ENCODE measurements at places on chromosomes 12 and 14. TPM values are rescaled to one million over a fixed set of nuclear protein-coding genes. Genes with fewer than 3 reads are reported as not detected.

DNA sequence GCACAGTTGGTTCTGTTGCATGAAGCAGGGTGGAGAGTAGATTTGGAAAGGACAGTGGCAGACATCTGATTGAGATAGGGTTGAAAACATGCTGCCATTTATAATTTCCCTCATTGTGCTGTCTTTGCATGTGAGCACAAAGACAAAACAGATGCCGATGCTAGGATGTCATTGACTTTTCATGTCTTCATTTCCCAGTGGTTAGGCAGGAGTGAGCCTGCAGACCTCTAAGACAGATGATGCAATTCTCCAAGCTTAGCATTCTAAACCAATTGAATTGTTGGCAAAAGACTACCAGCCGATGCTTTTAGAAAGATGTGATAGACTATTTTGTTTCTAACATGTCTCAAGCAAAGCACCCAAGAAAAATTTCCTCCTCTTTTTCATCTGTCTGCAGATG is 37.1 kb upstream of the PELI2 start:
- no peak for DNase-seq

GRCh38 chr12:111314953-111315539 is 53.8 kb downstream of the PHETA1 start:
- no peak for DNase-seq

GRCh38 chr12:124768452-124769162 is 95.1 kb downstream of the SCARB1 start:
- no peak for DNase-seq

- no peak for DNase-seq
Observed at GRCh38 chr12:94026596-94026995, 121.8 kb upstream of the PLXNC1 start.

DNA sequence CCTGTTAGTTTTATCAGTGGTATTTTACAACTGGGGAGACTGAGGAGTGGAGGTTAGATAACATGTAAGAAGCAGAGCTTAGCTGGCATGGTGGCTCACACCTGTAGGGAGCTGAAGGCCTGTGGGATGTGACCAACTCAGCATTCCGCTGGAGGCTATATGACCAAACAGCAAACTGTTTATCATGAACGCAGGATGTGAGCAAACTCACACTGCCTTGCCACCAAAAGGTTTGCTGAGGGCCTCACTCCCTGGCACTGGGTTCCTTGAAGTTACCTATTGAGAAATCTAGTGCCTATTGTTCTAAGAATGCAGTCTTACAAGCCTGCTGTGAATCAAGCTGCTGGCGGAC is 23.4 kb downstream of the JKAMP start:
- DNase-seq, result no peak

DNA sequence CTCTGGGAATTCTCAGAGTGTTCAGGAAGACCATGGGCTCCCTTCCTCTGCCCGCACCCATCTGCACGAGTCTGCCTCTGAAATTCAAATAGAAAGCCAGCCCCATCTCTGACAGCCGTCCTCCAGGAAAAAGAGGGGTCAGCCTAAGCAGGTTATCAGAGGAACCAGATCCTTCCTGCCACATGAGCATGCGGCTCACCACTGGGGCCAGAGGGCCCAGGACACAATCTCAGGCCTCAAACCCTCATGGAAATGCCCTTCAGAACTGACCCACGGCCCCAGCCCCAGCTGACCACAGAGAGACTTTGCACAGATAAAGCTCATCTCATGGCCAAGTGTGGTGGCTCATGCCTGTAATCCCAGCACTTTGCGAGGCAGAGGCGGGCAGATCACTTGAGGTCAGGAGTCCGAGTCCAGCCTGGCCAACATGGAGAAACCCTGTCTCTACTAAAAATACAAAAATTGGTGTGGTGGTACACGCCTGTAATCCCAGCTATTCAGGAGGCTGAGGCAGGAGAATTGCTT is 23.2 kb downstream of the PXN start:
- no peak for DNase-seq

DNA sequence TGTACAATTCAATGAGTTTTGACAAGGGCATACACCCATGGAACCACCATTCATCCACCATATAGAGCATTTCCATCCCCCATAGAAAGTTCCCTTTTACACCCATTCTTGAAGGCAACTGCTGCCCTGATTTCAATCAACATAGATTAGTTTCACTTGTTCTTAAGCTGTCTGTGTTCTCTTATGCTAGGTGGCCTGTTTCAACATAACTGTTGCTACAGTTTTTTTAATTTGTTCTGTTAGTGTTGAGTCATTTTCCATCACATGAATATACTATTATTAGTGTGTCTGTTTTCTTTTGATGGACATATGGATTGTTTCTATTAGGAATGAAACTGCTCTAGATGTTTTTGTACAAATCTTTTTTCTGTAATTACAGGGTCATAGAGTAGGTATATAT is 123.4 kb downstream of the PTPRQ start:
- no peak for DNase-seq

GRCh38 chr14:96688629-96689028 is 108.6 kb upstream of the VRK1 start:
- DNase-seq, result no peak

GRCh38 chr12:121784460-121784859 is 9.0 kb downstream of the RHOF start:
- no peak for DNase-seq

Gene FOXN4
- not detected for total RNA-seq

DNA sequence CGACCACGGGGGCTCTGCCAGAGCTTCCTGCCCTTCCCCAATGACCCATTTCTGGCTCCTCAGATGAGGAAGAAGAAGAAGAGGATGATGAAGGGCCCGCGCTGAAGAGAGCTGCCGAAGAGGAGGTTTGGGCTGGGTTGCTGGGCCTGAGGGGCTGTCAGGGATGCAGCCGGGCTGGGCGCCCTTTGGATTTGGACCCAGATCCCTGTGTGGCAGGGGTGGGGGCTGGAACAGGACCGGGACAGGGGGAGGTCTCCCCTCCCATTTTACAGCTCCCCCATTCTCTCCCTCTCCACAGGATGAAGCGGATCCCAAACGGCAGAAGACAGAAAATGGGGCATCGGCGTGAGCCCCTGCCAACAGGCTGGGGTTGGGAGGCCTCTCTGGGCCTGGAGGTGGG is 2.2 kb upstream of the LAG3 start:
- no peak for DNase-seq

DNA sequence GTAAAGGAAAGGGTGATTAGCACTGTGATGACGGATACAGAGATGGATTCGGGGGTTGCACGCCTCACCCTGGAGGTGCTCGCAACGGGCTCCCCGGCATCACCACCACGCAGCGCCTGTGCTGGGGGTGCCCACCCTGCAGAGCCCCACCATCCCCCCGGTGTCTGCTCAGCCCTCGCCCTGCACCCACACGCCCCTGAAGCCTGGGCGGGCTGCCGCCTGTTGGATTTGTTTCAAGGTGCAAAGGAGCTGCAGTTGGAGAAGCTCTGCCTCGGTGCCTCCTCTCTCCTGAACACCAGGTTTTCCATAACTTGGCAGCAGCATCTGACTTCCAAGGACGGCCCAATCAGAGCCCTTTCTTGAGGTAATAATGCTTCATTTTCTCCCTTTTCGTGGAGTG is 106.1 kb upstream of the TMEM132D start:
- no peak for DNase-seq

Gene ZCRB1
- total RNA-seq, result 51.1 TPM

GRCh38 chr14:58947814-58948445 is 240.5 kb upstream of the DAAM1 start:
- no peak for DNase-seq

DNA sequence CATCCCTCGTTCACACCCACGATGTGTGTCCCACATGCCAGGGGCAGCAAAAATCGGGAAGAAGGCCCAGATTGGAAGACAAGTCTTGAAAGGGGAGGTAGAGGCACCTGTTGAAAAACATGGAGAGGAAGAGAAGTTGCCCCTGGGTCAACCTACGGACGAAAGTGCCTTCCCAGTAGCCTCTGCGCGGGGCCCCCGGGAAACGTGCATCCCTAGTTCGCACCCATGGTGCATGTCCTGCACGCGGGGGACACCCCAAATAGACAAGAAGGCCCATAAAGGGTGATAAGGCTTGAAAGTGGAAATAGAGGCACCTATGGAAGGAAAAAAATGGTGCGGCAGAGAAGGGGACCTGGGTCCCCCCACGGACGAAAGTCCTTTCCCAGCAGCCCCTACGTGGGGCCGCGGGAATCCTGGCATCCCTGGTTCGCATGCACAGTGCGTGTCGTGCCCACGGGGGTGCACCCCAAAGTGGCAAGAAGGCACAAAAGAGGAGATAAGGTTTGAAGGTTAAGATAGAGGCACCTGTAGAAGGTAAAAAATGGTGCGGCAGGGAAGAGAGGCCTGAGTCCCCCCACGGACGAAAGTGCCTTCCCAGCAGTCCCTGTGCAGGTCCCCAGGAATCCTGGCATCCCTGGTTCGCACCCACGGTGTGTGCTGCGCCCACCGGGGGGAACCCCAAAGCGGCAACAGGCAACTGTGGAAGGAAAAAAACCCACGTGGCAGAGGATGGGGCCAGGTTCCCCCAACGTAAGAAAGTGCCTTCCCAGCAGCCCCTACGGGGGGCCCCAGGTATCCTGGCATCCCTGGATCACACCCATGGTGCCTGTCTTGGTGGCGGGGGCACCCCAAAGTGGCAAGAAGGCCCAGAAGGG is 278.3 kb downstream of the ALG10 start:
- no peak for DNase-seq

Gene ERO1A
- total RNA-seq, result 200 TPM

DNA sequence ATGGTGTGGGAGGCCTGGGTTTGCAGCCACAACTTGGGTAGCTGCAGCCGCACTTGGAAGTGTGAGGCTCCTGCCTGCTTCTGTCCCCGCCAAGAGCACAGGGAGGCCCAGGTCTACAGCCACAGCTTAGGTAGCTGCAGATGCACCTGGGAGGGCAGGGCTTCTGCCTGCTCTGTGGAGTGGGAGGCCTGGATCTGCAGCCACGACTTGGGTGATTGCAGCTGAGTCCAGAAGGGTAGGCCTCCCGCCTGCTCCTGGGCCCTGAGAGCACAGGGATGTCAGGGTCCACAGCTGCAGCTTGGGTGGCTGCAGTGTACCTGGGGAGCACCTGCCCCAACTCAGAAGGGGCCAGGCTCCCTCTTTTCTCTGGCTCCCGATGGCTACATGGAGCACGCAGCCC is 287.3 kb downstream of the AEBP2 start:
- DNase-seq, result no peak

Gene TSHR
- total RNA-seq, result not detected

Gene FAM222A
- total RNA-seq, result 1.9 TPM

GRCh38 chr12:94616203-94616729 is 34.1 kb downstream of the TMCC3 start:
- DNase-seq, result no peak

Gene JAG2
- 2.5 TPM for total RNA-seq

Gene TMTC2
- 1.3 TPM for total RNA-seq

Data from activated CD8-positive, alpha-beta T cell treated with anti-CD3 and anti-CD28 coated beads, Interleukin-2, amount 10 ng/mL, durations not matched to agents 7 days and 5 days (primary cell).